ENCODE measurements at places on chromosomes 2 and 18.

GRCh38 chr2:226429476-226429875 is 370.1 kb downstream of the IRS1 start:
- DNase-seq, result no peak

DNA sequence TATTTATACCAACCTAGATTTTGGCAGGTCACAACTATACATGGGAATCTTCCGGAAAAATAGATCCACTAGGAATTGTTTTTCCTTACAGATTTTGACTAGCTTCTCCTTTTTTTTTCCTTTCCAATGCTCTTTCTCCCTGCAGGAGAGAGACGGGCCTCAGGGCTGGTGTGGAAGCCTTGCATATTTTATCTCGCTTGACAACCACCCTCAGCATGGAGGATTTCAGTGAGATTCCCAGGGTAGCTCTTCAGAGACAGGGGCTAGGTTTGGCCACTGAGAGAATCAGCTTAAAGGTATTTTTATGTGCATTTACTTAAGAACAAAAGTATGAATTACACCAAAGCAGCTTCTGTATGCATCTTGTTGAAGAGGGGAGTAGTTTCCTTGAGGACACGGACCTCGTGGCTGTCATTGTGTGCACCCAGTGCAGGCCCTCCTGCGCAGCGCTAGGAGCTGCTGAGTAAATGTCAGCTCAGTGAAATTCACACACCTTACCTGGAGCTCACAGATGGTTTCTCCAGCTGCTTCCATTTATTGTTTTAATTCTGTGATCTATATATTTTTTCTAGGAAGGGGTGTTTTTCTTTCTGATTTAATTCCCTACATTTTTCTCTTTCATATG is 54.4 kb downstream of the TRAPPC12 start:
- DNase-seq, result no peak

- no peak for DNase-seq
Measured at GRCh38 chr2:197915548-197916265, 111.3 kb downstream of the PLCL1 start.

DNA sequence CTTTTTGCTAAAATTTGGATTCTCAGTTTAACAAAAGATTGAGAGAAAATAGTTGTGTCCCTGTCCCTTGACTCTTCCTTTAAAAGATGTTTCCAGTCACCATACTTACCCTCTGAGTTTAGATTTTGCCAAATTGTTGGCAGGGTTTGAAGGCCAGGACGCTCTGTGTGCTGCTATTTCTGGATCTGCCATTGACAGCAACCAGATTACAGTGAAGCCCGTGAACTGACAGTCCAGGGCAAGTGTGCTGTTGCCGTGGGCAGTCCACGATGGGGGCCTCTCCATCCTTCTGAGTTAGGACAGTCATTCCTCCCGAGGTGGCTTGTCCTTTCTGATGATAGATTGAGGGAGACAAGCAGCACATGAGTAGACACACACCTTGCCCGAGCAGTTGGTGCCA is 89.9 kb downstream of the PTPRM start:
- no peak for DNase-seq

GRCh38 chr2:44126106-44126797 is 42.4 kb upstream of the PPM1B start:
- no peak for DNase-seq

DNA sequence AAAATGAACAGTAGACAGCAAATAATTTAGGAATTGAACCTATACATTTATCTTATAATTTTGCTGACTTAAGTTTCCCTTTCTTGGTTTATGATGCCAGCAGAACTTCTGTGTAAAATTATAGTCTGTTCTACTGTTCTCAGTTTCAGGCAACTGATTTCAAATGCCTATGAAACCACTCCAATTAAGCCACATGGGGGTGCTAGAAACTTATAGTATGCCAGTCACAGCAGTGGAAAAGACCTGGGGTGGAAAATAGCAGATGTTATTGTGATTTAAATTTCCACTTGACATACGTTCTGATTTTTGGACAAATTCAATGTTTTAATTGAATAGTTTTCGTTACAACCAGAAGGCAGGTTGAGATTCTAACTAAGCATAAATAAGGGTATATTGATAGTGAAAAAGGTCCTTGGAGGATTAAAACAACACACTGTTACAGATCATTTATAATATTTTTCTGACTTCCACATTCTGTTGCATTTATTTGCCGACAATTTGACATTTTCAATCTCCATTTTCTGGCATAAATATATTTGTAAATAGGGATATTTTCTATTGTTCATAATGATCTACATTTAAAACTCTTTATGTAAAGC is 61.4 kb downstream of the CPS1 start:
- DNase-seq, result no peak

DNA sequence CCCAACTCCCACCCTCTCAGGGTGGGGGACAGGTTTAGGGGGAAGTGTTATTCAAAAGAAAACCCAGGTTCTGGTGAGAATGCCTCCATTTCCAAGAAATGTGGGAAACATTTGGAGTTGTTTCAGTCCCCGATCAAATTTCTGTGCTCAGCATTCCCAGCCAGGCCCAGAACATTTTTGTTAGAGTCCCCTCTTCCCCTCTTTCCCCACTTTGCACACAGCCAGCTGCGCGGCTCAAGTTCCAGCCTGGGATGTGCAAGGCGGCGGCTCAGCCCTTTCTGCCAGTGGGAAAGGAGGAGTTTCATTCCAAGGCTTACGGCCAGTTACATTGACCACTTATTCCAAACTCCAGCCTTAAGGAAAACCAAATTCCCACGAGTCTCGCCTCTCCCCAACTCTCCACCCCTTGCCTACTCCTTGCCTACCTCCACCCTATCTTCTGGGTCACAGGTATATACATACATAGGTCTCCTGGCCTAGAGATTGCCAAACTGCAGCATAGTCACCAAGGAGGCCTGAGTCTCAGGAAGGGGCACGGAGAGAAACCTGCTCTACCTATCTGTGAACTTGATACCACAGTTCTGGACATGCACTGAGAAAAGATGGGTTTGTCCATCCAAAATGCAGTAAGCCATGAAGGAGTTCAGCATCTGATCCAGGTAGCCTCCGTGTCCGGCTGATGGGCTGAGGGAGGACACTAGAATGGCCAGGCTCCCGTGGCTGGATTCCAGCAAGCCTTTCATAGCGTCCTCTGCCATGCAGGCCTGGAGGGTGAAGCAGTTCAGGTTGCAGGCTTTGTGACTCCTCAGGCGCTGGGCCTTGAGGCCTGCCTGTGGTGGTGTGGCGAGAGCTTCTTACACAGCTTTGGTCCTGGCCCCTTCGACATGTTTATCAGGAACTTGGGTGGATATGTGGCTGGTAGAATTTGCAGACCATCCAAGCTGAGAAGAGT is 154.5 kb downstream of the ZFP36L2 start:
- no peak for DNase-seq

GRCh38 chr2:71506222-71507153 is 53.1 kb downstream of the DYSF start:
- no peak for DNase-seq

DNA sequence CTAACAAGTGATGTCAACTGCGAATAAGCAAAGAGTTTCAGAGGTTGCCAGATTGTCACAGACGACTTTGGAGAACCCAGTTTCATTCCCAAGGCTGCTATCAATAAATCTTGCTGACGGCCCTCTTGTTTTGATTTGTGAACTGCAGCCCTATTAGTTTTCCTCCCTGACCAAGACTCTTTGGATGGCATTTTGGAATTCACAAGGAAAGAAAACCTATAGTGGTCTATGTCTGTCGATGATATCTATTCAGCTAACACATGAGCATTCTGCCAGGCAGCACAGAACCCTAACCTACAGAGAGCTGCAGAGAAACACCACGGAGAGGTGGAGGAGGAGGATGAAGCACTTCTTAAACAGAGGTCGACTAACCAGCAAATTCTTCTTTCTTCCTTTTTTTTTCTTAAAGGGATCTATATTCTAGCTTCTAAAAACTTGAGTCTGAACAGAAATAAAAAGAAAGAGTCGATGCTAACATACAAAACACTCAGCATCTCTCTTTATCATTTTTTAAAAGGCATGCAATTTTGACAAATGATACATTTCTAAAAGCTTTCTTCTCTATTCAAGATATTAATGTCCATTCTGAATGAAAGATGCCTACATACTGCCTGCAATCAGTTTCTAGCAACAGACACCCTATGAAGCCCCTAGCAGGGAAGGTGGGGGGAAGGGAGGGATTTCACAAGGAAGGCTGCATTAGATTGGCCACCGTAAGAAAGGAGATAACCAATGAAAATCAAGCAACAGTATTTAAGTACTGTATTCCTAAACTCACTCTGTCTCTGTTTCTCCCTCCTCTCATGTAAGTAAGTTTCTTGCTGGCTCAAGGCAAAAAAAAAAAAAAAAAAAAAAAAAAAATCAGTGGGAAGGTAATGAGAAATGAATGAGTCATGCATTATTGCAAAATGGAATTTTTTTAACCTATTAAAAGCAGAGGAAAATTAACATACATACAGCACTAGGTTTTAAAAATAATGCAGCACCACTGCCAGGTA is 83.0 kb upstream of the CHRNA1 start:
- DNase-seq, result no peak

DNA sequence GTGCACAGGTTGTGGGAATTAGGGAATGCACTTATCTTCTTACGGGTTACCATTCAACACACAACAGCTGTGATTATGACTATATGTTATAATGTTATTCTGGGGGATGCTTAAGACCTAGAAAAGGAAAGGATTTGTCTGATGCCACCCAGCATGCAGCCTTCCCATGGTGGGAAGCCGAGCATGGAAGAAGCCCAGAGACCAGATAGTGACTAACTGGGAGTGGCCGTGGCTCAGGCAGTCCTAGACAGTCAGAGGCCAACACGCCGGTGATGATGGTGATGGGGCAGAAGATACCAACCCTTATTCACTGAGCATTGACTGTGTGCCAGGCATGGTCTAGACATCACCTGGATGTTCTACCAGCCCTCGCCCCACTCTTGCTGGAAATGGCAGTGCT is 35.9 kb downstream of the CYRIA start:
- no peak for DNase-seq

DNA sequence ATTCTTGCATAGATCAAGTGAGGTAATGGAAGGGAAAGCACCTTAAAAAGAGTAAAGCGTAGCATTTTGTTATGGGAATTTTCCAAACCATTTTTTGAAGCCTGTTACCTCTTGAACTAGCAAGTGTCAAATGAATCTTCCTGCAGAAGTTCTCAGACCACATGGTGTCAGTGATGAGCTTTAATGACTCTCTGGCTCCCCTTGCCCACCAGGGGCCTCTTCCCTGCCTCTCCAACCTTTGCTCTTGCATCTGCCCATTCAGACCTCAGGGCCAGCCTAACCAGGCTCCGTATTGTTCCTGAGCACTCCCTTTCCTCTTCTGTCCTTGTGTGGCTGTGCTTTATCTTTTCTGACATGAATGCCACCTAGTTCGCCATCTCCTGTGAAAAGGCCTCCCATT is 155.9 kb downstream of the DIS3L2 start:
- no peak for DNase-seq

DNA sequence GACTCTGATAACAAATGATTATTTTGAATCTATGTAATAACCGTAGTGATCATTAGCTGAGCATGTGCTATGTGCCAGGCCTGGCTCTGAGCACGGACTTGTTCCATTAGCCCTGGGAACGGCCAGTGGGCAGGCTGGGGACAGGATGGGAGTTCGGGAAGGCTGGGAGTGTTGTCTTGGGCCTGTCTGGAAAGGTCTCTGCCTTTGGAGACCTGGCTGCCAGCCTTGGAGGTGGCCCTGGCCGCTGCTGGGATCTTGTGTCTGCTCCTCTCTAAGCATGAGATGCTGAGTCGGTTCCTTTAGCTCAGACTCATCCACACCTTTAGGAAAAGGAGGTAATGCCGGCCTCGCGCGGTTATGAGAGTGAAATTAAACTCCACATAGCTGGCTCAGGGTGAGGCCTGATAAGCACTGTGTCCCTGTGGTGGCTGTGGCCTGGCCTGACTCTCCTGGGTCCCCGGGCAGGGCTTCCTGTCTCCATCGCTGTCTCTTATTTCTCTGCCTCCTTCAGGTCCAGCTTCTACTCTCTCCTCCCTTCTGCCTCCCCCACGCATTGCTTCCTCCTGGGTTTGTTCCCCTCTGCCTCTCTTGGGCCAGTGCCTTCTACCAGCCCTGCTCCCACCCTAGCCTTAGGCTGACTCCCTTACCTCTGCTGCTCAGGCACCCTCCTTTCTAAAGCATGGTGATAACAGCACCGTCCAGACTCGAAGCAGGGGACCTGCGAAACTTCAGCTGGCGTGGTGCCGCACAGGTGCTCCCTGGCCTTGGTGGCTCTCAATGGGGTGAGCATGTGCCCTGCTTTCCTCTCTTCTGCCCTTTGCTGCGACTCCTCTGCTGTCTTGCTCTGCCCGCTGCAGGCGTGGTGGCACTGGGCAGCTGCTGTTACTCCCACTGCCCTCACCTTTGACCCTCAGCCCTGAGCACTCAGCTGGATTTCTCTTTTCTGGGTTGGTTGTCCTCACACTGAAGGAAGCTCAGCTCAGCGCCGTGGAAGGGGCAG is 41.8 kb downstream of the NCK2 start:
- no peak for DNase-seq

- DNase-seq, result no peak
Measured at GRCh38 chr2:45793305-45793962, 142.0 kb downstream of the PRKCE start.

GRCh38 chr18:62452280-62452831 is 70.5 kb upstream of the ZCCHC2 start:
- DNase-seq, result no peak

GRCh38 chr2:171181064-171182049 is 20.7 kb upstream of the TLK1 start:
- no peak for DNase-seq

DNA sequence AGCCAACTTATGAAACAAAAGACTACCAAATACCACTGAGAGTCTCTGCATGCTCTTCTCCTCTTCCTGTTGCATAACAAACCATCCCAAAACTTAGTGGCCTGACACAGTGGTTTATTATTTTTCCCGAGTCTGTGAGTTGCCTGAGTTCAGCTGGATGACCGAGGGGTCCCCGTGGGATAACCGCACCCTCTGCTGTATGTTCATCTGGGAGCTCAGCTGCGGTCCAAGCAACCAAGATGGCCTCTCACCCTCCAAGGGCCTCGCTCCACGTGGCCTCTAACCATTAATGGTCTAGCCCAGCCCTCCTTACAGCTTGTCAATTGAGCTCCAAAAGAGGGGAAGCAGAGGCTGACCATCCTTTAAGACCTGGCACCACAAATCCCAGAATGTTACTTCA is 17.1 kb downstream of the ITM2C start:
- DNase-seq, result no peak

GRCh38 chr18:23822590-23823385 is 133.5 kb downstream of the LAMA3 start:
- no peak for DNase-seq

DNA sequence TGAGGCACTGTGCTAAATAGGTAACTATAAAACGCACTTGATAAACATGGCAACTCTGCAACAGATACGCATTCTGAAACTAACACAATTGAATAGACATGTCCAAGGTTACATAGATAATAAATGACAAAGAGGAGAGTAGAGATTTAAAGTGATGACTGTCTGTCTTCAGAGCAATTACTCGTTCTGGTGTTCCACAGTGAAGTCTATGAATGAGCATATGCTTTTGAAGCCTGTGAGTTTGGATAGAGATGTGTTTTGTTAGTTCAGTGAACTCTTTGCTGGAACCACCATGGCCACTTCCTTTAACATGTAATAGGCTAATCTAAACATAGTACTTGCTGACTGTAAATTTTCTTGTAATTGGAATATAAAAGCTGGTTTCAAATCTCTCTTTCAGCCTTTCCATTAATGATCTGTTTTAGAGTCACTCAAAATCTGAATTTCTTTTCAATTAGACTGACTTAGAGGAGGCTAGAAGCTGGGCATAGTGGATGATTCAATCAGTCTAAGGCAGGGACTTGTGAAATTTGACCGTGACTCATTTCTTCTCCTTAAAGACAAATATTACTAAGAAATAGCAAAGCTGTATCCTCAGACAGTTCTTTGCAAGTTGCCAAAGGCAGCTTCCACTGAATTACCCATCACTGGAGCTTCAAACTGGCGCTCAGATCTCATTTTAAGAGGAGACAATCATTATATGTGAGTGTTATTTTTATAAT is 1130.1 kb upstream of the CELF4 start:
- DNase-seq, result no peak
